ENCODE measurements at places on chromosomes 11 and 22. TPM values are rescaled to one million over a fixed set of nuclear protein-coding genes. Genes with fewer than 3 reads are reported as not detected.

CFAP300 gene
- 2.5 TPM for polyA plus RNA-seq

- DNase-seq = no peak
- H3K27ac ChIP-seq = no peak overlapping the region
- H3K27me3 ChIP-seq = no peaks in the 10 kb centered on the region
- H3K36me3 ChIP-seq = no peaks in the 10 kb centered on the region
- no peaks in the 10 kb centered on the region for H3K4me1 ChIP-seq
- H3K4me3 ChIP-seq = no peak overlapping the region
Measured at GRCh38 chr11:100163471-100163870, 523.6 kb upstream of the ARHGAP42 start.

DNA sequence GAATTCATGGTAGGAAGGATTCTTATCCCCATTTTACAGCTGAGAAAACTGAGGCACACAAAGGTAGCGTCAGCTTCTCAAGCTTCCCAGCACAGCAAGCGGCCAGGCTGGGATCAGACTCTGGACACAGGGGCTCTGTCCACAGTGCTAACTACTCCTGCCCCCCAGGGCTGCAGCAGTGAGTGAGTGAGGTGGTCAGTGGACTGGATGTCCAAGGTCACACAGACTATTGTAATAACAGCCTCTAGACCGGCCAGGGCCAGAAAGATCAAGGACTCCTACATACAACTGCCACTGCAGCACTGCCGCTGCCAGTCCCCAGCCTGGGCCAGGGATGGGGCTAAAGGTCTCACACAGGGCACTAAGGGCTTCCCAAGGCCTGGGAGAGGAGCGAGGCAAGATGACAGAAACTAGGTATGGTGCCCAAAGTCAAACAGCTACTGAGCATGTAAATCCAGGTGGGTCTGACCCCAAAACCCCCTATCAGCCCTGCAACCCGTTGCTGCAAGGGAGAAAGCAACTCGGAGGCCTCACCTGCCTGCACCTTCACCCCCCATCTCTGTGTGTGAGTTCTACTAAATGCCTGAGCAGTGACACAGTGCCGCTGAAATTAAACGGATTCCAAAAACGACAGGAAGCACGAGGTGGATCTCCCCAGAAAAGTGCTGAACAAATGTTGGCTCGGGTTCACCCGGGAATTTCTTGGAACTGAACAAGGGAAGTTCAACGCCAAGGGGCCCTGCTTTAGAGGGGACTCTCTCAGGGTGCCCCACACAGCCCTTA is 161.8 kb upstream of the GRK3 start:
- no peak for DNase-seq
- H3K27ac ChIP-seq = no peak overlapping the region
- no peaks in the 10 kb centered on the region for H3K27me3 ChIP-seq

KRTAP5-7 gene
- polyA plus RNA-seq = 0.06 TPM

- no peak overlapping the region for H3K4me3 ChIP-seq
- H3K36me3 ChIP-seq = no peaks in the 10 kb centered on the region
- H3K27me3 ChIP-seq = peaks cover 7% of the 10 kb centered on the region
- no peak overlapping the region for H3K27ac ChIP-seq
- H3K4me1 ChIP-seq = no peaks in the 10 kb centered on the region
- no peak for DNase-seq
Measured at GRCh38 chr22:49366437-49366836, 461.2 kb downstream of the BRD1 start.

DNA sequence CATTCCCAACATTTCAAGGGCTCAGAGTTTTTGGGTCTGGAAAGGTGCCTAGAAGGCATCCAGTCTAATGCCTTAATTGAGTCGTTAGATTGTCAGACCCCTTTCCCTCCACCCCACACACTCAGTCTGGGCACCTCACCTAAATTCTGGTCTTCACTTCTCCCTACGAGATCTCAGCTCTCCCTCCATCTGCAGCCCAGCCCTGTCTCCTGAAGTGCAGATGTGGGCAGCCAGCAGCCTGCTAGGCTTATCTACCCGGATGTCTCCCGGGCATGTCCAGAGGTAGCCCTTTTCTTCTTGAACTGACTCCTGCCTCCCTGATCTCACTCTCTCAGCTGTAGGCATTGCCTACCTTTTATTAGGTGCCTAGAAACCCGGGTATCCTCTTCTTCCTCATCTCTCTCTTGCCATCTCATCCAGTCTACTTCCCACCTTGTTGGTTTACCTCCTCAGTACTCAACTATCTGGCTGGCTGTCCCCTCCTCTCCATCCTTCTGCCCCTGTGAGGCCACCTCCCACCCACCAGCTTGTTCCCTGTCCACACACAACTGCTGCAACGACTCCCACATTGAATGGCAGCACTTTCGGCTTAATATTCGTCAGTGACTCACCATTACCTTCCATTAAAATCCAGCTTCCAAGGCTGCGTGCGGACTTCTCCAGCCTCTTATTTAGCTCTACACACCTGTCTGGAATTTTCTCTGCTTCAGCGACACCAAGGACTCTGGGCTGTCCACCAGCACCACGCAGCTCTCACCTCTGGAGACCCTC is 6.2 kb downstream of the SEPTIN3 start:
- H3K27ac ChIP-seq = no peak overlapping the region
- no peaks in the 10 kb centered on the region for H3K36me3 ChIP-seq
- peak; percentile 47 for DNase-seq
- H3K4me1 ChIP-seq = no peaks in the 10 kb centered on the region
- no peak overlapping the region for H3K4me3 ChIP-seq
- no peaks in the 10 kb centered on the region for H3K27me3 ChIP-seq

ART5 gene
- 0.58 TPM for polyA plus RNA-seq

YPEL1 gene
- 2.4 TPM for polyA plus RNA-seq

OR51V1 gene
- not detected for polyA plus RNA-seq

- DNase-seq = no peak
- H3K27ac ChIP-seq = no peak overlapping the region
- no peaks in the 10 kb centered on the region for H3K36me3 ChIP-seq
Measured at GRCh38 chr22:27537501-27537900, 264.1 kb downstream of the MN1 start.

RTN4RL2 gene
- 0.30 TPM for polyA plus RNA-seq

GRCh38 chr11:1017269-1018005 is 19.1 kb downstream of the MUC6 start:
- H3K27ac ChIP-seq = no peak overlapping the region
- no peaks in the 10 kb centered on the region for H3K36me3 ChIP-seq
- no peaks in the 10 kb centered on the region for H3K27me3 ChIP-seq
- H3K4me1 ChIP-seq = no peaks in the 10 kb centered on the region

GRCh38 chr11:133926466-133927246 is 30.1 kb downstream of the IGSF9B start:
- no peaks in the 10 kb centered on the region for H3K36me3 ChIP-seq
- H3K4me1 ChIP-seq = no peaks in the 10 kb centered on the region
- no peak overlapping the region for H3K4me3 ChIP-seq
- no peaks in the 10 kb centered on the region for H3K27me3 ChIP-seq
